ENCODE measurements at places on chromosomes 3 and 15.

DNA sequence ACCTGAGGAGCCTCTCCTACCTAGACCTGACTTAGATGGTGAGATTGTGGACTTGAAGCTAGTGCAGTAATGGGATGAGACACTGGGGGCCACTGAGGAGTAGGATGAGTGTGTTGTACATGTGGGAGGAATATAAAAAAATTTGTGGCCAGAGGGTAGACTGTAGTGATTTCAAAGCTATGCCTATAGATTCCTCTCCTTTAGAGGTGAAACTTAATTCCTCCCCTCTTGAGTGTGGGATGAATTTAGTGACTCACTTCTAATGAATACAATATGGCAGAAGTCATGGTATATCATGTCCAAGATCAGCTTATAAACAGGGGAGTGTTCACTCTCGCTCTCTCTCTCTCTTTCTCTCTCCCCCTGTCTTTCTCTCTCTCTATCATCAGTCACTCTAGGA, 6.7 kb downstream of the ZNF860 start:
- H3K27me3 ChIP-seq, result no peaks in the 10 kb centered on the region
- no peaks in the 10 kb centered on the region for H3K36me3 ChIP-seq
- no peak overlapping the region for H3K4me3 ChIP-seq
- H3K27ac ChIP-seq, result no peak overlapping the region
- no peaks in the 10 kb centered on the region for H3K4me1 ChIP-seq

- DNase-seq, result no peak
- H3K27me3 ChIP-seq, result no peaks in the 10 kb centered on the region
- H3K4me1 ChIP-seq, result peaks cover 10% of the 10 kb centered on the region
These were observed 8.9 kb upstream of the ADAMTS17 start for GRCh38 chr15:100350434-100351226.

DNA sequence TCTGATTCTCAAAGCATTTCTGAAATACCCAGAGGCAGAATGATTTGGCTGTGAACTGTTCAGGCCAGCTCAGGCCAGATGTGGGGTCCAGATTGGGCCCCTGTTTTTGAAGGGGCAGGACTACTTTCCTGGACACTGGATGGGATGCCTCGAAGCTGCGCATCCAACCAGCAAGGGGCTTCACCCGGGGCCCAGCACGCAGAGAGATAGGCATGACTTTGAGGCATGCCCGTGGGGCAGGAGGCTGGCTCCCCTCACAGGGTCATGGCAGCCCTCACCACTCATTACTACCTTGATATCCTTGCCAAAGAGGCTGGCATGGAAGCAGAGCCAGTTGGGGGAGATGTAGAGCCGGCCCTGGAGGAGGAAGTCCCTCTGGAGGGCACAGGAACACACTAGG, 30.1 kb downstream of the GRAMD2A start:
- no peak overlapping the region for H3K4me3 ChIP-seq
- H3K36me3 ChIP-seq, result no peaks in the 10 kb centered on the region
- H3K27ac ChIP-seq, result no peak overlapping the region
- H3K4me1 ChIP-seq, result no peaks in the 10 kb centered on the region
- no peaks in the 10 kb centered on the region for H3K27me3 ChIP-seq

GRCh38 chr3:47573190-47574172, 5.2 kb downstream of the CSPG5 start:
- no peak overlapping the region for H3K4me3 ChIP-seq
- no peaks in the 10 kb centered on the region for H3K4me1 ChIP-seq
- no peaks in the 10 kb centered on the region for H3K36me3 ChIP-seq
- DNase-seq, result no peak
- no peaks in the 10 kb centered on the region for H3K27me3 ChIP-seq

DNA sequence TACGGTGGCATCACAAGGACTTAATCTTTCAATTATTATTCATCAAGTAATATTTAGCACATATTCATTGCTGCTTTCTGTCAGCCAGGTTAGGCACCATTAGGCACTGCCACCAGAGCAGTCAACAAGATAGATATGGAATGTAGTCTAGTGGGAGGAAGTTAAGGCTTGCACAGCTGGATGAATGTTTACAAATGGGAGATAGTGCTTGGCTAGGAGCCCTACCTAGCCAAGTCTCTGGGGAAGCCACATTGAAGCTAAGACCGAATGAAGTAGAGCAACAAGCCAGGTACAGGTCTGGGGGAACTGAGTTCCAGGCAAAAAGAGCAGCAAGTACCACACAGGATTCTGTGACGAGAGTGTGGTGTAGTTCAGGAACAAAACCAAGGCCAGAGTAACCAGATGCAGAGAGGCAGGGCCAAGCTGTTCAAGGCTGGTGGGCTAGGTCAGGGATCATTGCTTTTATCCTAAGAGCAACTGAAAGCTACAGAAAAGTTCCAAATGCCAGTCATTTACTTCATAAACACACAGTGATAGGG, 33.4 kb upstream of the SCAANT1 start:
- H3K36me3 ChIP-seq, result no peaks in the 10 kb centered on the region
- peaks cover 12% of the 10 kb centered on the region for H3K4me1 ChIP-seq
- DNase-seq, result no peak
- no peaks in the 10 kb centered on the region for H3K27me3 ChIP-seq
- no peak overlapping the region for H3K4me3 ChIP-seq

DNA sequence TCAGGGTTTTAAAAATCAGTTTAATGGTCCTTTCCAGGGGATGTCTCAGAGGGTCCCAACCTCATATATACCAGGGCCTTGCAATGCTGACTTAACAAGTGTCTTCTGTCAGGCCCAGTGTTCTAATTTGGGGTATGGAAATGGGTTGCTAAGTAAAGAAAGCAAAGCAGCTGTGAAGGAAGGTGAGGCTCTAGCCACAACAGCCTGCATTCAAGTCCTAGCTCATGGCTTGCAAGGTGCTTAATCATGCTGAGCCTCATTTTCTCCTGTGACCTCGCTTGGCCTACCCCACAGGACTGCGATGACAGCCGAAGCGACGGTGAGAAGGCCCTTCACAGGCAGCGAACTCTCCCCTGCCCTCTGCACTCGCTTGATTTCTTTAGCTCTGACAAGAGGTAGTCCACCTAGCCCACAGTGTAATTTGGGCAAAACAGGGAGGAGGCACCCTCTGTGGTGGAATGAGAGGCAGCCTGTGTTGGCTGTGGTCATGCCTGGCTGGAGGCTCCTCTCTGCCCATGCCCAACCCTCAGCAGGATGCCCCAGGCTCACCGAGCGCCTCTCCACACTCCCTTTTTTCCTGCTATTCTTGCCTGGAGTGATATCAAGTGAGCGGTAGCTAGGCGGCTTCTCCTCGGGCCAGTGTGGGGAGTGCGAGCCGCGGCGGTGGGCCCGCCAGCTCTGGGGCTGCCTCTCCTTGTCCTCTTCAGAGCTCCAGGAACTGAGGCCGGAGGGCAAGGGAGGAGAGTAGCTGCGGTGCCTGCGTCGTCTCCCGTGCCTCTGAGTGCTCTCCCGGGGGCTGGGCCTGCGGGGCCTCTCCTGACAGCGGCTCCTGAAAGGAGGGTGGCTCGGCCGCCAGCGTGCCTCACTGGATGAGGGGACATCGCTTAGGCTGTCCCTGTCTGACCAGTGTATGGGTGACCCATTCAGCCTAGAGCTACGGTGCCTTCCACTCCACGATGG, 29.2 kb downstream of the ILDR1 start:
- no peak overlapping the region for H3K27ac ChIP-seq
- no peak overlapping the region for H3K4me3 ChIP-seq
- no peak for DNase-seq
- no peaks in the 10 kb centered on the region for H3K36me3 ChIP-seq
- H3K4me1 ChIP-seq, result peaks cover 3% of the 10 kb centered on the region
- H3K27me3 ChIP-seq, result no peaks in the 10 kb centered on the region

- no peaks in the 10 kb centered on the region for H3K27me3 ChIP-seq
- H3K36me3 ChIP-seq, result no peaks in the 10 kb centered on the region
- no peak for DNase-seq
- H3K4me3 ChIP-seq, result no peak overlapping the region
- no peak overlapping the region for H3K27ac ChIP-seq
These were observed 32.7 kb upstream of the DLG1 start for GRCh38 chr3:197331131-197331530.

- no peaks in the 10 kb centered on the region for H3K36me3 ChIP-seq
- H3K27ac ChIP-seq, result no peak overlapping the region
- no peaks in the 10 kb centered on the region for H3K27me3 ChIP-seq
- no peak overlapping the region for H3K4me3 ChIP-seq
- no peaks in the 10 kb centered on the region for H3K4me1 ChIP-seq
These were observed 78.8 kb upstream of the TCF12 start for GRCh38 chr15:56839641-56840040.

DNA sequence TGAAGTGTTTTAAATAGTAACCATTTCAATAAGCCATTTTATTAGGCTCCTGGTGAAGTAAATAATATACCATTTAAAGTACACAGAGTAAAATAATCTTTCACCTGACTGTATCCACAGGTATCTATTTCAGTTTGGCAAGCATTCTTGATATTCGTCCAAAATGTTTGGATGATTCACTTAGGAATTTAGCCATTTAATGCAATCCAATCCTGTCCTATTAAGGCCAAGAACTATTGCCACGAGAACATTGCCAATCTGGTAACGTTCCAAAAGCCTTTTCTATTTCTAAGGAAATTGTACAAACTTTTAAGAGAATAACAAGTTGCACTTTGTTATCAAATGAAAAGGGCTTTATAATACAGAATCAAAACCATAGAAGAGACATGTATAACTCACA, 209.8 kb upstream of the THRB start:
- H3K27me3 ChIP-seq, result no peaks in the 10 kb centered on the region
- no peaks in the 10 kb centered on the region for H3K36me3 ChIP-seq
- H3K4me3 ChIP-seq, result no peak overlapping the region
- no peak for DNase-seq

DNA sequence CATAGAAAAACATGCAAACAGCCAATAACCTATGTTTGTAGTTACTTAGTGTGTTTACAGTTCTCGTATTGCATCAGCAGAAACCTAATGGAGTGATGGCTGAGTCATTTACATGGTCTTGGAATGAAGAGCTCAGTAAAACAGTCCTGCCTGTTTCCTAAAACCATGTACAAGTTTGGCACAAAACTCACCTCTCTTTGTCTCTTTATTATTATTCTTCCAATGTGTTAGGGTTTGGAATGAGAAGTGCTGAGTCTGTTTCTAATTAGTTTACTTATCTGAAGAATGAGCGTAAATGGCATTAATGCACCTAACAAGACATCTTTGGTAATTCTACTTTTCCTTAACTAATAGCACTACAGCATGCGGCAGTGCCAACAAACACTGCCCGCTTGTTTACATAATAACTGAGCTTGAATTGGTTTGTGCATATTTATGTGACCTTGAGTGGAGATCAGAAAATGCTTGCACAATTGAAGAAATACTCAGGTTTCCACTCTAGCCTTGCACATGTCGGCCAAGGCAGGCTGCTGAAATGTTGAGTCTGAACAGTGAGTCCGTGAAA, 385.4 kb upstream of the SEMA6D start:
- no peak for DNase-seq
- H3K27me3 ChIP-seq, result no peaks in the 10 kb centered on the region
- no peaks in the 10 kb centered on the region for H3K4me1 ChIP-seq
- no peak overlapping the region for H3K4me3 ChIP-seq

DNA sequence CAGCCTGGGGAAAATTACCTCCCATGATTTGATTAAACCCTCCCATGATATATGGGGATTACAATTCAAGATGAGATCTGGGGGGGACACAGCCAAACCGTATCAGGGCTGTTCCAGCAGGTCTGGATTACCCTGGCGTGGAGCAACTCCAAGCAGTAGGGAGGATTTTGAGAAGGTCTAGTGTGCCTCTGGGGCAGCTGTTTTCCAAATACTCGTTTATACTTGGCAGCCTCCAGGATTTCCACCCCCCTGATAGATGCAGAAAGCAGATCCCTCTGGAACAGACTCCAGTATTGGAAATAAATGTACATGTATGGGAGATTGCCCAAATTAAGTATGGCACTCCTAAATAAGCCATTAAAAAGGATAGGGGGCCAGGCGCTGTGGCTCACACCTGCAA, 7.7 kb upstream of the IRAK2 start:
- no peak for DNase-seq
- H3K27me3 ChIP-seq, result no peaks in the 10 kb centered on the region
- H3K4me3 ChIP-seq, result no peak overlapping the region
- peaks cover 5% of the 10 kb centered on the region for H3K36me3 ChIP-seq
- no peaks in the 10 kb centered on the region for H3K4me1 ChIP-seq

DNA sequence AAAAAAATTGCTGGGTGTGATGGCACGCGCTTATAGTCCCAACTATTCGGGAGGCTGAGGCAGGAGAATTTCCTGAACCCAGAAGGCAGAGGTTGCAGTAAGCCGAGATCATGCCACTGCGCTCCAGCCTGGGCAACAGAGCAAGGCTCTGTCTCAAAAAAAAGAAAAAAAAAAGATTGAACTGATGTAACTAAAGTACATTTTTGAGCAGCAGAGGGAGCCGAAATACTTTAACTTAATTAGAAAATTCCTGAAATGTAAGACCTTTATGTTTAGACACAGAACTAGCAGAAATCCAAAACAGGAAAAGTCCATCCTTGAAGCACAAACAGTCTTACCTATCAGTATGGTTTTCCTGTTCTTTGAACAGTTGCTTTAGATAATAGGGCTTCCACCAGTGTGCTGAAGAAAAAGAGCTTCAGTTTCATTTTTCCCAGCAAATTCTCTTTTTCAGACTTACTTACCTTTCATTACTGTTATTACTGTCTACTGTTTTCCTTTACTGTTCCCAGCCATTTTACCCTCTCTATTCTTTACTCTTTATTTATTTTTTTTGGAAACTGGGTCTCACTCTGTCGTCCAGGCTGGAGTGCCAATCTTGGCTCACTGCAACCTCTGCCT, 33.4 kb upstream of the ZNF609 start:
- H3K27ac ChIP-seq, result no peak overlapping the region
- H3K4me1 ChIP-seq, result peaks cover 9% of the 10 kb centered on the region

DNA sequence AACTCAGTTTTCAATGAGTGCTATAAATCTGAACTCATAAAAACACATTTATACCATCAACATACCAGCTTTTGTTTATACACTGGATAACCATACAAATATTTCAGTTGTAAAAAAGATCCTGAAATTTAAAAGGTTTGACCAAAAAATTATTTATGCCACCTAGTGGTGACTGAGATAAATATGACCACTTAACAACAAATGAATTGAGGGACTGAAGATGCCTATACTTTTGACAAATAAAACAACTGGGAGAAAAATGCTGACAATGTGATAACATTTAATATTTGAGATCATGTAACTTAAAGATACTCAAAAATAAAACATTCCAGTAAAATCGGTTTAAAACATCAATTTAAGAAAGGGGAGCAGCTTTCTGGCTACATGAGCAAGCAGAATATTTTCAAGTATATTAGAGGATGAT, 30.4 kb downstream of the ATG3 start:
- H3K36me3 ChIP-seq, result peaks cover 19% of the 10 kb centered on the region
- no peaks in the 10 kb centered on the region for H3K4me1 ChIP-seq
- no peak overlapping the region for H3K27ac ChIP-seq
- no peak for DNase-seq
- no peaks in the 10 kb centered on the region for H3K27me3 ChIP-seq

Data from thoracic aorta (tissue), 2 donors.